Renal cortex interstitium (tissue), 15 donors: ENCODE measurements at places on chromosomes 3 and 15. TPM values are rescaled to one million over a fixed set of nuclear protein-coding genes. Genes with fewer than 3 reads are reported as not detected.

IL16 gene
- polyA plus RNA-seq, result 5.2 TPM

CHST13 gene
- polyA plus RNA-seq, result 9.7 TPM

PPP1R14D gene
- 0.27 TPM for polyA plus RNA-seq

ZNF80 gene
- not detected for polyA plus RNA-seq

PIF1 gene
- polyA plus RNA-seq, result 17.4 TPM

COL8A1 gene
- 6.8 TPM for polyA plus RNA-seq

CDHR4 gene
- not detected for polyA plus RNA-seq

SLCO2A1 gene
- polyA plus RNA-seq, result 24.6 TPM

TNNC1 gene
- 6.1 TPM for polyA plus RNA-seq

- no peak for DNase-seq
These were observed 107.2 kb upstream of the RASGRP1 start for GRCh38 chr15:38671675-38672254.

DNA sequence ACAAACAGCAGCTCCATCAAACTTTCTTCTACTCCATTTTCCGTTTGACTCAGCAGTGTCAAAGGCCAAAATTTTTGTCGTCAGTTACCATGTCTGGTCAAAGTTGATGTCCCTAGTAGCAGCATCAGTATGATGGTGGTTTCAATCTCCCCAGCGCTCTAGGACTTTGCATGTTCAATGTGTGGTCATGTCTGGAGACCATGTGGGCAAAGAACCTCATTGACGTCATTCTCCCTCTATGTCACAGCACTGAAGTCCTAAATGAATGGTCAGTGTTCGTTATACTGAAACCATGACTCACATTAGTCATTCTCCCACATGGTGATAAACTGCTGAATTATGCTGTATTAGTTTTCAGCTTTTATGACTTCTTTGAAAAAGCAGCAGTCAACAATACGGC lies 23.2 kb downstream of the SHC4 start:
- no peak for DNase-seq

GRCh38 chr3:24905266-24905665 lies 410.6 kb upstream of the THRB start:
- no peak for DNase-seq

GRCh38 chr3:108528459-108529252 lies 18.3 kb upstream of the MYH15 start:
- DNase-seq, result no peak

DNA sequence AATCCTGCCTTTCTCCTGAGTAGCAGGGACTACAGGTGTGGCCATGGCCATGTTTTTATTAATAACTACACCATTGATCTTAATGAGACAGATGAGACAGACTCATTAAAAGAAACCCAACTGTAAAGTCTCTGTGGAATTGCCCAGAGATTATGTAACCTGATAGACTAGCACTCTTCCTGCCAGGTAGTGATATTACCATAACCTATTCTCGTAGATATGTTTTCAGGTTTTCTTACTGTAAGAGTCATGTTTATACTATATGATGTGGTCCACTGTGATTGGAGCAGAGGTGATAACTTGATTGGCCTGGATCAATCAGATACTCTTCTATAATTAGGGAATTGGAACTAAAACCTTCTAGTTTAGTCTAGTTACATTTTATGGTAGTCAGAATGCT lies 93.7 kb downstream of the NFKBIZ start:
- no peak for DNase-seq

DNA sequence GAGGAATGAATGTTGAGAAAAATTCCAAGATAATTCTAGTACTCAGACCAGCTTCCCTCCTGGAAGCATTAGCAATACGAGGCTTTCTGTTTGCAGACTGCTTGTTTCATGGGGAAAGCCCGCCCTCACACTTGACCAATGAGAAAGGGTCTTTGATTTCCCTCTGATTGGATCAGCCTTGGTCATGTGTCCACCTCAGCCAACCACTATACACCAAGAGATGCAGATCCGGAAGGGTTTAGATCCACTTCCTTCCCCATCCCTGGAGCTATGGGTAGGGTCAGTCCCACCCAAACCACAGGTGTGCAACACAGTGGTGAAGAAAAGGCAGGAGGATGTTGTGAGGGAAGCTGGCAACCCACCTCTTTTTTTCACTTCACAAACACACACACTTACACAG lies 154.7 kb downstream of the SV2B start:
- DNase-seq, result no peak

DNA sequence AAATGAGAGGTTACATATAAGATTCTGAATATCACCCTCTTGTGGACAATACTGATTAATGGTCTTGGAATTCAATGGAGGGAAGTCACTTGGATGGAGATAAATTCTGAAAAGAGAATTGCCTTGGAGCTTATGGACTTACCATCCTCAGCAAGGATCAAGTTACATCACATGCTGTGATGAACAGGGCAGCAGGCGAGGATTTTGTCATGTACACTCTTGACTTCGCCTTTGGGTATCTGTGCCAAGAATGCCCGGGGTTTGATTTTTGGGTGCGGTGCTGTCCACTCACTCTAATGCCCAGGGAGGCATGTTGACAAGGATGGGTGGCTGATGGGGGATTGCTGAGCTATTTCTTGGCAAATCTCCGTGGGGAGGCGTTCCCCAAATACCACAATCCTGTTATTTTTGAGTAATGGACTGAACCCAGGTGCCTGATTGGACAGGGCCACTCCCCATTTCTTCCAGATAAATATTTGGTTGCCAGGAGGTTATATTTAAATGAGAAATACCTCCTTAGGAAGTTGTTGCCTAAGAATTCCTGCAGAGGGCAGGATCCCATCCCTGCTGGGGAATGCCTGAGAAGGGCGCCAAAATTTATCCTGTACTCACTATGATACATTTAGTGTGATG lies 96.3 kb downstream of the TPRG1 start:
- DNase-seq, result no peak
